ENCODE measurements at places on chromosomes 11 and 22. TPM values are rescaled to one million over a fixed set of nuclear protein-coding genes. Genes with fewer than 3 reads are reported as not detected.
A peak's percentile ranks its signal among the peaks of the same experiment; 100 is the strongest.

The PRSS23 gene
- total RNA-seq = 1.5 TPM

GRCh38 chr11:26947904-26948639 is 45.8 kb upstream of the FIBIN start:
- no peak for DNase-seq

DNA sequence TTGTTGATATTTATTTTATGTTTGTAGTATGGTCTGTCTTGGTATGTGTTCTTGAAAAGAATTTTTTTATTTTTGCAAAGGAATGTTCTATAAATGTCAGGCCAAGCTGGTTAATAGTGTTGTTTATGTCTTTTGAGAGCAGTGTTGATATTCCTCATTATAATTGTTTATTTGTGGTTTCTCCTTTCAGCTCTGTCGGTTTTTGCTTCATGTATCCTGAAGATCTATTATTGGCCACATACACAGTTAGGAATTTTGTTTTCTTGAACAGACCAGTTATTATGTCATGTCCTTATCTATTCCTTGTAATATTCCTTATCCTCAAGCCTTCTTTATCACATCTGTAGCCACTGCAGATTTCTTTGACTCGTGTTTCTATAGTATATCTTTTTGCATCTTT is 56.5 kb downstream of the PDHX start:
- no peak for DNase-seq

- no peak for DNase-seq
Measured at GRCh38 chr22:35435201-35435740, 35.3 kb downstream of the MCM5 start.

The GAL3ST1 gene
- total RNA-seq = not detected

DNA sequence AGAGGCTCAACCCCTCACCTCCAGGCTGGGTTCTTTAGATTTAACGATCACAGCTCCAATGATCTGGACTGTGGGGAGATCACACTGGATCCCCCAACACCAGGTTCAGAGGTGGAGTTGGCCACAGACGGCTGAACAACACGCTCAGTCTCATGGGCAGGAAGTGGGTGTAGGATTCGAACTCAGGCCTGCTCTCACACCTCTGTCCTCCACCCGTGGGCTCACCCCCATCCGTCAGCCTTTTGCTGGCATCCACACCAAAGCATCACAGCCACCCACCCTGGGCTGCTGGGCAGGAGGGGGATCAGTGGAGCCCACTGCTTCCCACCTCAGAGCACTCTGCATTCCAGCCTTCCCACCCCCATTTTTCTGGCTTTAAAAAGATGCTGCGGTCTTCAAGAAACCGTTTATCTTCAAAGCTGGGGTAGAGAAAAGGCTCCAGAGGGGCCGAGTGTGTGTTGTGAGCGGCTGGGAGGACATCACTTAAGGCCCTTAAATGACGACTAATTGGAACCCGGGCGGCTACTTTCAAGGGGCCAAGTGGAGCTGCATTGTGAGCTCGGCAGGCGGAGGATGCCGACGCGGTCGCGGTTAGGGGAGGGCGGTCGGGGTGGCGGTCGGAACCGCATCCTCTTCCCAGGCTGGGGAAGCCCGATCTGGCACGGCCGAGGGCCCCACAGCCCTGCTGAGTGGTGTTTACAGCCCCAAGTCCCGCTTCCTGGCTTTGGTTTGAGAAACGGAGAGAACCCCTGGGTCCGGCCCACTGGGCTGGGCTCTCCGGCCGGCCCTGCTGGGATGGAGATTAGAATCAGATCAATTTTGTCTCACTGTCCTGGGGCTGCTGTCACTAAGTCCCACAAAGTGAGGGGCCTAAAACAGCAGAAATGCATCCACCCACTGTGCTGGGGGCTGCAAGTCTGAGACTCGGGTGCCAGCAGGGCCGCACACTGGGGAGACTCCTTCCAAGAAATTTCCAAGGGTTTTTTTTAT is 15.9 kb upstream of the FGF3 start:
- DNase-seq = no peak

GRCh38 chr22:37316875-37317371 is 34.6 kb downstream of the CYTH4 start:
- DNase-seq = peak; percentile 86

The OSBP2 gene
- total RNA-seq = 1.4 TPM

The SLCO2B1 gene
- total RNA-seq = not detected

DNA sequence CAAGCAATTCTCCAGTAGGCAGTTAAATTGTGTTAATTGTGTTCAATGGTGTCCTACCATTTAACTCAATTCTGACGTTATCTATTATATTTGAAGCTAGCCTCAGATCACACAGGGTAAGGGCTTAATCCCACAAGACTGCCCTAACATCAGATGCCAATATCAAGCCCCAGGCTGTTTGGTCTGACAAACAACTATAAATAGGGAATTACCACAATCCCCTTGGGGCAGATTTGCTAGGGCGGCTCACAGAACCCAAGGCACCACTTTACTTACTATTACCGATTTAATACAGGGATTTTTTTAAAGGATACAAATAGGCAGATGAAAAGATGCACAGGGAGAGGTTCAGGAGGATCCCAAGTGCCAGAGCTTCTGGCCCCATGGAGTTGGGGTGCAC is 678.4 kb downstream of the OPCML start:
- DNase-seq = no peak

- no peak for DNase-seq
Measured at GRCh38 chr11:84398017-84398626, 1112.0 kb upstream of the CCDC90B start.

- no peak for DNase-seq
Measured at GRCh38 chr11:4466131-4466870, 16.1 kb upstream of the OR52K1 start.

DNA sequence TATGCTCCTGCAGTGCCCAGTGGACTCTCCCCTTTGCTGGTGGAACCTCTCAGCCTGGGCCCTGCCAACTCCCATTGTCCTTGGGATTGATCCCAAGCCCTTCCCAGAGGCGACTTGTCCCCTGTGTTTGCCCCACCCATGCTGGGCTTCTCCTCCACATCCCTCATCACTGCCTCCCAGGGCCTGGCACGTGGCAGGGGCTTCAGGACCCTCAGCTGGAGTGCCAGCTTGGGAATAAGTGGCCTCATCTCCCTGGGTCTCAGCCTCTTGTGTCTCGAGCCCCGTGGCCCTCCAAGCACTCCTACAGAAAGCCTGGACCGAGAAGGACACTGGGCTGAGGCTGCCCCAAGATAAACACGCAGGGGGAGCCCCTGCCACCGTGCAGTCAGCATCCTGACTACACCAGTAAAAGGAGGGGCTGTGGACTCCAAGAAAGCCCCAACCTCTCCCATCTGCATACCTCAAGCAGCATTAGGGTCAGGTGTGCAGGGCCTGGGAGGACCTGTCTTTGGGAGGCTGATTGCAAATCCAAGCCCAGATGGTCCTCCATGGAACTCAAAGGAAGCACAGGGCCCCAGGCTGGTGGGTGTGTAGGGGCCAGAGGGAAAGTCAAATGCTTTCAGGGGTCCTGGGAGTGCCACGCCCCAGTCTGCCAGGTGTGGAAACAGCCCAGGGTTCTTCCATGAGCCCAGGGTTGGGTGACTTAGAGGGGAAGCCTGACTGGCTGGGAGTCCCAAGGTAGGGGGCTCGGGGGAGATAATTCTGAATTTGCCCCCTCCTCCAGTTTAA is 9.5 kb upstream of the GNAZ start:
- no peak for DNase-seq

- no peak for DNase-seq
Measured at GRCh38 chr11:35478471-35479091, 46.8 kb downstream of the PAMR1 start.

DNA sequence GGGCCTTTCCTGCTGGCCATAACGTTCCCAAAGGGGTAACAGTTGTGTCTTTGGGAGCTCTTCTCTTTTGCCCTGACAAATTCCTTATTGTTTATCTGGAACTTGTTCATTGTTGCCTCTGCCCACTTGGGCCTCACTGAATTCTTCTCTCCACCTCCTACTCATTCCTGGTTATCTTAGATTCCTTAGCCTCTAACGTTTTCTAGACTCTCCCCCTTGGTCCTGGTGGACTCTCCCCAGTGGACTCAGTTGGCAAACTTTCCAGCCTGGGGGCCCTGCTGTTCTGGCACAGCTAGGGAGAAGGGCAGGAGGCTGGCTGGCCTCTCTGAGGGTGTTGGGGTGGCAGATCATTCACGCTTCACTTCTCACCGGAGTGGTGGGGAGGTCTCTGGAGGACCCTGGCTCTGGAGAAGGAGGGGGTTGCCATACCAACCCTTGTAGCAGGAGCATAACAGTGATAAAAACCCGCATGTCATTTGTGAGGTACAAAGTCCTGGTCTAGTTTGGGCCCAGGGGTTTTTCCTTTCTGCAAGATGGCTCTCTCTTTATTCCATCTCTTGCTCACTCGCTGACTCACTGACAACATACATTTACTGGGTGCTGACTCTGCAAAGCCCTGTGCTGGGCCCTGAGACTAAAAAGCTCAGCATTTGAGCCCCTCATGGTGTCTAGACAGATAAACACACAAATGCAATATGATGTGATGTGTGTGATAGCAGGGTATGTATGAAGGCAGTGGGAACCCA is 39.7 kb downstream of the YWHAH start:
- DNase-seq = no peak

The ALDH3B1 gene
- not detected for total RNA-seq

DNA sequence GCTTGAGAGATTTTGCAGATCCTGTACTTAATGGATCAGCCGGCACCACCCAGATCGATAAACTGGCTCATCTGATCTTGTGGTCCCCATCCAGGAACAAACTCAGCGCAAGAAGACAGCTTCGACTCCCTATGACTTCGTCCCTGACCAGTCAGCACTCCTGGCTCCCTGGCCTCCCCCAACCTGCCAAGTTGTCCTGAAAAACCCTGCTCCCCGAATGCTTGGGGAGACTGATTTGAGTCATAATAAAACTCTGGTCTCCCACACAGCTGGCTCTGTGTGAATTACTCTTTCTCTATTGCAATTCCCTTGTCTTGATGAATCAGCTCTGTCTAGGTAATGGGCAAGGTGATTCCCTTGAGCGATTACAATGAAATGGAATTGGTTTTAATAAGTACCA is 29.5 kb downstream of the OR2AG2 start:
- peak; percentile 39 for DNase-seq

DNA sequence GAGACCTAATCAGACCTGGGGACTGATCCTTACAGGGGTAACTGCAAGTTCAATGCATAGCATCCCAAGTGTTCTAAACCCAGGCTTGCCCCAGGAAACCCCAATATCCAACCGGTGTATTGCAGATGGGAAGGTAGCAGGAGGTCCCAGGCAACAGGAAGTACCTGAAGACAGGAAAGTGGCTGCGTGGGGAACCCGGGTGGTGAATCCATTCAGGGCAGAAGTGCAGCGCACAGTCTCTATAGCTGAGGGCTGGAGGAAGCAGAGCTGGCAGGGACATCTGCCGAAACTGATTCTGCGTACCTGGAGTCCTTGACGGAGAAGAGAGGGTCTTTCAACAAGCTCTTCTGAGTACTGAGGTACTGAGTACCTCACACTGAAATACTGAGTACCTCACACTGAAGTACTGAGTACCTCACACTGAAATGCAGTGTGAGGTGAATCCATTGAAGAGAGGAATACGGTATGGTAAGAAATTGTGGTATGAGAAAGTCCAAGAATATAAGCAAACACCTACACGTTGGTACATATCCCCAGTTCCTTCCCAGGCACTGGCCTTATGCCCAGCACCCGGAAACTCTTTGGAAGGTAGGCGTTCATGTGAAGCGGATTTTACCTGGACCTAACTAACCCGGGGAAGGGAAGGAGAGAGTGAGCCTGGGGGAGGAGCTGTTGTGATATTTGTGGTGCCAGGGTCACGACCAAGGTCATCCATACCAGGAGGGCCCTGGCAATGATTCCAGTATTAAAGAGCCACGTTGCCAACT is 20.1 kb downstream of the SCN4B start:
- DNase-seq = no peak

- no peak for DNase-seq
Measured at GRCh38 chr11:103961010-103961409, 75.4 kb upstream of the DDI1 start.

GRCh38 chr11:69193151-69193550 is 37.4 kb downstream of the SMIM38 start:
- no peak for DNase-seq

DNA sequence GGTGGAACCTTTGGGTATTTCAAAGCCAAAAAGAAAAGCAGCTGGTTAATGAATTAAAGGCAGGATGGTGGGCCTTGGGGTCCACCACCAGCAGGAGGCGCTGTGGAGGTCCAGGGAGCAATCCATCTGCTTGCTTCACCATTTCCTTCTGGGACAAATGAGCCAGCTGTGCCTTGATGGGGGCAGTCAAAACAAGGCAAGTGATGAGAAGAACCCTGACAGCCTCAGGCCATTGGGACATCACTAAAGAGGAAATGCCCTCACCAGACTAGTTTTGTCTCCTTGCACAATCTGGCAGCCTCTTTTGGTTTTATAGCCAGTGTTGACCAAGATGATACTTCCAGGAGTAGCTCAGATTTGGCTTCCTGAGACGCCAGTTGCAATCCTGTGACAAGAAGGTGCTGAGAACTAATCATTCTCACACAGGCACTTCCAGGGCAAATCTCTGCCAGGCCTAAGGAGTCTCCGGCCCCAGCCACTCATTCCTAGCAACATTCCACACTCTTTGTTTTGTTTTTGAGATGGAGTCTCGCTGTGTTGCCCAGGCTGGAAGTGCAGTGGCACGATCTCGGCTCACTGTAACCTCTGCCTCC is 38.2 kb upstream of the WEE1 start:
- DNase-seq = peak; percentile 91

The DNAJB7 gene
- total RNA-seq = not detected

- peak; percentile 88 for DNase-seq
Measured at GRCh38 chr11:117180661-117181585, 2.4 kb downstream of the SIDT2 start.

The POTEH gene
- total RNA-seq = not detected

DNA sequence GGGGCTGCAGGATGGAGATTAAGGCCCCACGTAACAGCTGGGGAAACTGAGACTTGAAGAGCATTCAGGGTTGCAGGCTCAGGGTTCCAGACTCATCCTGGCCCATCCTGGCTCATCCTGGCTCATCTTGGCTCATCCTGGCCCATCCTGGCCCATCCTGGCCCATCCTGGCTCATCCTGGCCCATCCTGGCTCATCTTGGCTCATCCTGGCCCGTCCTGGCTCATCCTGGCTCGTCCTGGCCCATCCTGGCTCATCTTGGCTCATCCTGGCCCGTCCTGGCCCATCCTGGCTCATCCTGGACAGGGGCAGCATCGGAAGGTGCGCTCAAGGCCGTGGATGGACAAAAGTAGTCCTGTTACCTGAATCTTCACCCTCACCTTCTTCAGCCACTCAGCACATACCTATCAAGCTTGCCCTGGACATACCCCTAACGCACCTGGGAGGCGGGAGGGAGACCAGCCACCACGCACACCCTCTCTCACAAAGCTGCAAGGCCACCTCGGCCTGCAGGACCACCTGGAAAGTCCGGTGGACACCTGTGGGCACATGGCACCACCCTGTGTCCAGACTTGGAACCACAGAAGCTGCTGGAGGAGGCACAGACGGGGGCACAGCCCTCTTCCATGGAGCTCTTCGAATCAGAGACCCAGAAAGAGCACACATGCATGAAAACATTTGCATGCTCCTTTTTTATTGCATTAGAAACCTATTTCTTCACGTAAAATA is 20.3 kb upstream of the NLRP6 start:
- no peak for DNase-seq

DNA sequence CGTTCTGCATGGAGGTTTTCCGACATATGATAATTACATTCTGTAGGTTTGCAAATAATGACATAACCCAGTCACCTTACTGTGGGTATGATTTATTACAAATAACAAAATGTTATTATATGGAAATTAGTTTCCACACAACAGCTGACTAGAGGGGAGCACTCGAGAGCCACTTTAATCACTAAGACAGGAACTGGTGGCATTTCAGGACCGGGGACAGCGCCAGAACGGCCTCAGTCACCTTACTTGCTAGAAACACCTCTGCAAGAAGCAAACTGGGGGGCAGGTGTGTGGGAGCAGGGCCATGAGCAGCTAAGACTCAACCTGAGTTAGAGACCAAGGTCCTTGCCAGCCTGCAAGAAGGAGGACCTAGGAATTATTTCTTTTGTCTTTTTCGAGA is 199.9 kb downstream of the DSCAML1 start:
- peak; percentile 75 for DNase-seq
